ENCODE measurements at places on chromosomes 7 and 10.

GRCh38 chr7:47389171-47389922 lies 192.6 kb downstream of the TNS3 start:
- DNase-seq = no peak

DNA sequence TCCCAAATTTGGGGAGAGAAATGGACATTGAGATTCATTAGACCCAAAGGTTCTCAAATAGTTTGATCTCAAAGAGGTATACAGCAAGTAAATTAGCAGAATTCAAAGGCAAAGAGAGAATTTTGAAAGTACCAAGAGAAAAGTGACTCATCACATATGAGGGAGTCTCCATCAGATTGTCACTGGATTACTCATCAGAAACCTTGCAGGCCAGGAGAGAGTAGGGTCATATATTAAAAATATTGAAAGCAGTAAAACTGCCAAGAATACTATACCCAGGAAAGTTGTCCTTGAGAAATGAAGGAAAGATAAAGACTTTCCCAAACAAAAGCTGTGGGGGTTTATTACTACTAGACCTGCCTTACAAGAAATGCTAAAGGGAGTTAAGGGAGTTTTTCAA lies 140.6 kb downstream of the TMEM168 start:
- DNase-seq = no peak

DNA sequence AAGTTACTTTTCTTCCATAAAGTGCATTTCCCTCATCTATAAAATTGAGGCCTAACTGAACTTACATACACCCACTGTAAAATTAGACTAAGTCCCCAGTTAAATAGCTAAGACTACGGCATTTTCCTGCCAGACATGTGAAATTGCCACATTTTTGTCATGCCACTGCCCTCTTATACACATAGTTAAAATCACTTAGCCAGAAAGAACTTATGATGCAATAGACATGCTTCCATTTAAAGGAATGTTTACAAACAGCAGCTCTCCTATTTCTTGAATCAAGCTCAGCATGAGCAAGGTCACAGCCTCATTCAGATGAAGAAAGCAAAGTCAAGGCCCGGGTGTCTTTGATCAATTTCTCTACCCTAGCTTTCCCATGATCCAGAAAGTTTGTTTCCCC lies 175.7 kb downstream of the LRRN3 start:
- no peak for DNase-seq

- no peak for DNase-seq
Measured at GRCh38 chr7:77476871-77477270, 60.2 kb upstream of the PTPN12 start.

DNA sequence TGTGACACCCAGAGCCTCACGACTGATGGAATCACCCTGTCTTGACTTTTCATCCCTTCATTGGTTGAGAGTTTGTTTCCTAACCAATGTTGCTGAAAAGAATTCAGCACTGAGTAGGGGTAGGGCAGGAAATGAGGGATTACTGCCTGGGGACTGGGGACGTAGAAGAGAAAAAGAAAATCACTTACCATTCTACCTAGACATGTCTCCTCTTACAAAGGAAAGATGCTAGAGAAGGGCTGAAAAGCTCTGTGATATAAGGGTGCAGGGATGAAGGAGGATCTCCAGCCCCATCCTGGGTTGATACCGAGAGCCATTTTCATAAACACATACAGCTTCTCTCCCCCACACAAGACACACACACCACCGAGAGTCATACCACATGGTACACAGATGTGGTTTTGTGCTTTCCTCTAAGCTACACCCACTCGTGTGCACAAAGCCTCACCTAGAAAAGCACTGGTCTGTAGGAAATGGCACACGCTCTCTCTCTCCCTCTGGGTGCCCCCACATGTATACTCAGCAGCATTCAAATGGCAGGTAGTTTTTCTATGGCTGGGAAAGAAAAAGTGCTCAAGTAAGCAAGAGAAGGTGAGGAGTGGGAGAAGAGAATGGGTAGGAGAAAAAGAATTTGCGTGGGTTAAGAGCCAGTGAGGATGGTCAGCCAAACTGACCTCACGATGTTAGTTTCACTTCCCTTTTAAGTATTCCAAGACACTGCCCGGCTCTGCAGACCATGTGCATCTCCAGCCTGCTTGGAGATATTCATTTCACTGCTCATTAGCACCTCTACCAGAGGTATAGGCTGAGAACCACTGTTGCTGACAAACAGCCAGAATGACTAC lies 85.8 kb downstream of the CALD1 start:
- peak; percentile 3 for DNase-seq

GRCh38 chr10:26112532-26112931 lies 104.0 kb upstream of the GAD2 start:
- DNase-seq = no peak

- DNase-seq = no peak
Measured at GRCh38 chr7:121329191-121330052, 622 bp downstream of the WNT16 start.

GRCh38 chr10:126242397-126243260 lies 145.6 kb downstream of the ADAM12 start:
- DNase-seq = no peak

- no peak for DNase-seq
Measured at GRCh38 chr10:78821052-78821451, 247.7 kb upstream of the ZMIZ1 start.

DNA sequence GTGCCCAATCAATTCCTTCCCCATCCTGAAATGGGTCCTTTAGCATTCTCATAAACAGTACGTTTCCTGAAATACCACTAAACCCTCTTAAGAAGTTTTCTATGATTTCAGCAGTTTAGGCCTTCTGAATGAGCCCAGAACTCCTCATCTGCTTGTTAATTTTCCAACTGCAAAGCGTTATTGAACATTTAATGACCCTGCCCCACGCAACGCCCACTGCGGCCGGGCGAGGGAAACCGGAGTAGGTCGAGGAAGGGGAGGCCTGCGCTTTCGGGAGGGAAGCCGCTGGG lies 608 bp upstream of the UBN2 start:
- no peak for DNase-seq

DNA sequence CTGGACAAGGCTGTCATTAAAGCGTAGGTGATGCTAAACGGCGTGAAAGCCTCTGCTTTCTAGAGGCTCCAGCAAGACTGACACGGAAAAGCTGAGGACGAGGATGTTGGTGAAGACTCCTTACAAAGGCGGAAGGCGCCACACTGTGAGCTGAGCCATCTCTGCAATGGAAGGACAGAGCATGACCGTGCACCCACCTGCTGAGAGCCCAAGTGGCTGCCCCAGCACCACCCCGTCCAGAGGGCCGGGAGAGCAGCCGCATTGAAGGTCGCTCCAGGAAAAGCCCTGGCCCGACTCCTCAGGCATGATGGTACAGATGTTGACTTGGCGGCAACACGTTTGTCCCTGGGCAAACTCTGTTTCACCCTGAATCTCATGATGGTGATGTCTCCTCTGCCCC lies 492.7 kb downstream of the DNAJB6 start:
- no peak for DNase-seq

DNA sequence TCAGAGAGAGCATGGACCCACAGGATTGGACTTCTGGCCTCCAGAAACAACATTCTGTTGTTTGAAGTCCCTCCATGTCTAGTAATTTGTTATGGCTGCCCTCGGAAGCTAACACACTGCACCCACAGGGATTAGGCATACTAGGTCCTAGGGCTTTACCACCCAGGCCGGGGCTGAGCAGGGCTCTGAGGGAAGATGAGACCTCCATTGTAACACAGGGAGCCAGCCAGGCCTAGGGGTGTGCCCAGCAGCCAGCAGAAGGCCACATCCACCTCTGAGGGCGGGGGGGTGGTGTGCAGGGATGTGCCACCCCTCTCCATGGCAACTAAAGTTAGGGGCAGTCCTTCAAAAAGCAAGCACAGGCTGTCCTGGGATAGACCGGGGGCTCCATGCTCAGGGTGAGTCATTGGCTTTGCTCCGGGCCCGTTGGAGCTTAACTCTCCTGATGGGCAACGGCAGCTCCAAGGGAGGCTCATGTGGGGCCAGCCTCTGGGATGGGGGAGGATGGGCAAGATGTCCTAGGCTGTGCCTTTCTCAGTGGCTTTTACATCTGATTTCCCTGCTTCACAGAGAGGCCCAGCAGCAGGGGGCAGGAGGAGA lies 96.6 kb upstream of the GPR26 start:
- no peak for DNase-seq

DNA sequence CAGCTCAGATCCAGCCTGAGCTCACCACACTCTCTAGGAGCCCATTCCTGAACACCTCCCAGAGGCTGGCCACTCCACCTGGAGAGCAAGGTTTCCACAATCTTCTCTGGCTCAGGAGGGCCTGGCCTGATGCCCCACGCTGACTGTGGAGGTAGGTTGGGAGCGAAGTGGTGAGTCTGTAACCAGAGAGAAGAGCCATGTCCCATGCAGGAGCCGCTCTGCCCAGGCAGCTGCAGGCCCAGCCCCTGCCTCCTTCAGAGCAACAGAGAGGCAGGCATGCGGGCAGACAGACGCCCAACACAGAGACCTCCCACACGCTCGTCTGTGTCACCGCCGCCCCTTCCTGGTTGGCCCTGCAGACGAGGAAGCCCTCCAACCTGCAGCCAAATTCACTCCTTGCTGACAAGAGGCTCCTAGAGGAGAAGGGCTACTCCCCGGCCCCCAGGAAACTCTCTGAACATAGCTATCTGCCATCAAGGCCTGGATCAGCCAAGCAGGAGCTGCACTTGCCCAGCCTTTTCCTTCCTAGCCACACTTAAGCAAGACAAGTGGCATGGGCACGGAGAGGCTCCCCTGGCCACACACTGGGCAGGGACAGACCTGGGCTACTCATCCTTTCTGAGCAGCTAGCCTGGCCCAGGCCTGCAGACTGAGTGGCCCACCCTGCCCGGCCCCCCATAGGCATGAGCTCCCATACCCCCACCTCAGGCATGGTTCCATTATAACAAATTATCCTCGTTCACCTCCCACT lies 101.9 kb downstream of the GRID1 start:
- DNase-seq = no peak

GRCh38 chr7:142869434-142869833 lies 14.6 kb downstream of the EPHB6 start:
- no peak for DNase-seq

DNA sequence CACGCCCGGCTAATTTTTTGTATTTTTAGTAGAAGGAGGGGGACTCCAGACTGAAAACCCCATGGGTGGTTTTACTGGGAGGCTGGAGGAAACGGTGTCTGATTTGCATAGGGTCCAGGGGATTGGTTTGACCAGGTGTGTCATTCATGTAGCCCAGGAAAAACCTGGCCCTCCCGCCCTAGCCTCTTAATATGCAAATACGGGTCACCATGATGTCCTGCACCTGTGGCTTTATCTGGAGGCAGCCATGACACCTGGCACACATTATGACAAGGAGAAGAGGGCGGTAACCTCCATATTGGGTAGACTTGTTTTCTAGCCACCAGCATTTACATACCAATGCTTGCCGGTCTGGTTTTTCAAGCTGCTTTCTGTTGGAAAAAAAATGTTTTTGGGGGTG lies 68.0 kb downstream of the TRIL start:
- no peak for DNase-seq

- DNase-seq = no peak
Measured at GRCh38 chr7:105163718-105164117, 149.7 kb downstream of the KMT2E start.

GRCh38 chr10:63711867-63712716 lies 190.9 kb downstream of the REEP3 start:
- no peak for DNase-seq

GRCh38 chr7:113698556-113699220 lies 220.1 kb downstream of the PPP1R3A start:
- no peak for DNase-seq

DNA sequence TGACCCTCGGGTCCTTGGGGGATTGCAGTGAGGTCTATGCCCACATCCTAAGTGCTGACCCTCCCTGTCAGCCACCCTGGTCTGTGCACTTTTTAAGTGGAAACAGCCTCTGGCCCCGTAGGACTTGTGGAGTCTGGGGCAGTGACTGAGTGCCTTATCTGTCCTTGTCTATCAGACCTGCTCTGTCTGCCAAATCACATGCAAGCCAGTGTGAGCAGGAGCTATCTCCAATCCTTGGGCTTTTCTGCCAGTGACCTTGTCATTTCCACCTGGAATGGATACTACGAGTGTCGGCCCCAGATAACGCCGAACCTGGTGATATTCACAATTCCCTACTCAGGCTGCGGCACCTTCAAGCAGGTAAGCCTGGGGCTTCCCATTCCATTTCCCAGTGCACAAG lies 62.7 kb downstream of the C10orf120 start:
- no peak for DNase-seq

GRCh38 chr10:23199768-23200511 lies 7.8 kb downstream of the PTF1A start:
- no peak for DNase-seq

DNA sequence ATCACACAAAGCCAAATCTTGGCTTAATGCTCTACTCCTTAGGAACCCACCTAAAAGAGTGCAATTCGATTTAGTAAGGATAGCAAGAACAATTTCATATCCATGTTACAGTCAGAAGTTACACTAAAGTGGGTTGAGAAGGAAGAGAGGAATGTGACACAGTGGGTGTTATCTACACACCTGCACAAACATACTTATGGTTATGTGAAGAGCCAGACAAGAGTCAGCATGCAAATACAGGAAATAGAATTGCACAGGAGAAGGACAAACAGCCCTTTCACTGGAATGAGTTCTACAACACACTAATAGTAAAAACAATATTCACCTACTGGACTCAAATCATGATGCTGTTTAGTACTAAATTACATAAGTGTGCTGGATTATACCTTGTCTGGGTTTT lies 262.8 kb downstream of the DGKB start:
- DNase-seq = no peak

- no peak for DNase-seq
Measured at GRCh38 chr10:74839708-74840107, 13.3 kb downstream of the KAT6B start.

DNA sequence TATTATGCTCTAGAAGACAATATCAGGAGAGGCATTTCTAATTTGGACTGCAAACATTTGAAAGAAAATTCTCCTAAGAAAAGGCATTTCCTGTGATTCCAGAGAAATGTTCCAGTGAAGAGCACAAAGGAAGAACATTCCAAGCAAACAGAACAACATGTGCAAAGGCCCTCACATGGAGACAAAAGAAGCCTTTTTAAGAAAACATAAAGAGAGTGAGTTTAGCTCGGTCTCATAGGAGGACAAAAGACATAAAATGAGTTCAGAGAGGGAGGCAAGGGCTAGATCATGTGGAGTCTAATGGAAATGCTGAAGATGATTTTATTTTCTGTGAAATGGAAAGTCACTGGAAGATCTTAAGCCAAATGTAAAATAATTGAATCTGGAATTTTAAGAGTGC lies 269.8 kb upstream of the HGF start:
- no peak for DNase-seq

GRCh38 chr7:34655384-34655783 lies 2.6 kb upstream of the NPSR1 start:
- no peak for DNase-seq

GRCh38 chr7:40279991-40280390 lies 145.2 kb downstream of the SUGCT start:
- no peak for DNase-seq

DNA sequence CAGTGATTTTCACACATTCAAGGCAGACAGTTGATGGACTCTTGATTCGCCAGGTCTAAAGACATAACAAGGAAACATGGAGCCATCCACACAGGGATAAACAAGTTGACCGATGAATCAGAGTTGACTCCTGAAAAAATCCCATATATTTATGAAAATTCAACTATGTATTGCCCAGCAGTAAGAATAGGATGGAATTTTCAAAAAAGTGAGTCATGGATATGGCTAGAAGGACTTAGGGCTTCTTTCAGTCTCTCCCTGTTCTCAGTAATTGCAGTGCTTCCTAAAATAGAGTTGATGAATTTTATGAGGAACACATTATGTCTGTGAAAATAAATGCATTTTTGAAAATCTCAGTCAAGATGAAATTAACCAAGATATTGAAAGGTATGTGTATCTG lies 301.2 kb downstream of the PLXDC2 start:
- DNase-seq = no peak

Measured in activated naive CD8-positive, alpha-beta T cell treated with anti-CD3 and anti-CD28 coated beads, Interleukin-2, amount 50 U/mL, for 16 hours (primary cell).